T-helper 2 cell treated with Interferon-gamma antibody and Interleukin-4, amounts not matched to agents 5 μg/mL and 100 μg/mL, for 36 hours (primary cell): ENCODE measurements at places on chromosomes 2 and 18.

GRCh38 chr18:25230658-25231326 is 121.2 kb downstream of the ZNF521 start:
- no peak for DNase-seq

- no peak for DNase-seq
These were observed 7.3 kb upstream of the CXCR4 start for GRCh38 chr2:136125236-136125635.

DNA sequence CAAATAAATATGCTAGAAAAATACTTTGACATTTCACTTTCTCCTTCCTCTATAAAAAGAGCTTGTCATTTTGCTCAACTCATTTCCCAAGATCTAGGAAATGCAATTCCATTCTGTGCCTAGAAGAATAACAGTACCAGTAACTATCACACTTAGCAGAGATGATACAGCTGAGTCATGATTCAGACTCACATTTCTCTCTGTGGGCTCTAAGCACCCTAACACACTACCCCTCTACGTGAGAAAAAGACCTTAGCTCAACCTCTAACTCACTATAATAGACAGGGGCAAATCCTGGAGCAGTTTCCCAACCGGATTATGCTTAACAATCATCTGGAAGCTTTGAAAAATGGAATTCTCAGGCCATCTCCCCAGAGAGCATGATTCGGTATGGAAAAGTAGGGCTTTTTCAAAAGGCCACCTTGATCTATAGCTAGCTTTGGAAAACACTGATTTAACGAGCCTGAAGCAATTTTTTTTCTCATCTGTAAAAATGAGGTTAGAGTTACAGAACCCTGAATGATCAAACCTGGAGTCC is 1312.3 kb upstream of the PIK3C3 start:
- DNase-seq = no peak

DNA sequence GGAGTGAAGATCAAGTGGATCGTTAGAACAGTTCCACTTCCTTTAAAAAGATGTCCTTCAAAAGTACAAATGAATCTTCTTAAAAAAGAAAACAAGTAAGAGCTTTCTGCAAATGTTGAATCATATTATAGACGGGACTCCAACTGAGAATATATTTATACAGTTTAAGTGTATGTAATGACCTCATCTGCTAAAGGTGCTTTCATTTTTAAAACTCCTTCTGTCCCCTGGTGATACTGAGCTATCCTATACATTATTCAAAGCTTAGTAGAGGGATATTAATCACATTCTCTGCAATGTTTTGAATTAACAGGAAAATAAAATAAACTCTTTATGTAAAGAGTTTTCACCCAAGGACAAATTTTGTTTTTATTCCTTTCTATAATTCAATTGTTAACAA is 420.7 kb upstream of the SLC8A1 start:
- no peak for DNase-seq

DNA sequence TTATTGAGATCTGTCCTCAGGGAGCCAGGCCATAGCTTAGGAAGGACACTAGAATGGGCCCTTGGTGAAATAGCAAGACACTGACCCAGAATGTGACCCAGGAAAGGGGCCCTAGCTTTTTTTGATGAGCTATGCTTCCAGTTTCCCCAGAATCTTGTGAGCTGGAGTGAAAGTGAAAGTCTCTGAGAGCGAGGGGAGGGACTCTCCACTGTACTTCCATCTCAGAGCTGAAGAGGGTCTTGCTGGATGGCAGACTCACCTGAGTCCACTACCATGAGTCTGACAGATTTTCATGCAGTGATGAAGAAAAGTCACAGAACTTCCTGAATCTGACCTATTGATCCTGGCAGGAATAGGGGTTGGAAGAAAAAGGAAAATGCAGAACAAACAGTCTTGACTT is 3.1 kb downstream of the ARHGAP25 start:
- peak; percentile 64 for DNase-seq

GRCh38 chr2:238504181-238504931 is 77.6 kb downstream of the ASB1 start:
- no peak for DNase-seq

DNA sequence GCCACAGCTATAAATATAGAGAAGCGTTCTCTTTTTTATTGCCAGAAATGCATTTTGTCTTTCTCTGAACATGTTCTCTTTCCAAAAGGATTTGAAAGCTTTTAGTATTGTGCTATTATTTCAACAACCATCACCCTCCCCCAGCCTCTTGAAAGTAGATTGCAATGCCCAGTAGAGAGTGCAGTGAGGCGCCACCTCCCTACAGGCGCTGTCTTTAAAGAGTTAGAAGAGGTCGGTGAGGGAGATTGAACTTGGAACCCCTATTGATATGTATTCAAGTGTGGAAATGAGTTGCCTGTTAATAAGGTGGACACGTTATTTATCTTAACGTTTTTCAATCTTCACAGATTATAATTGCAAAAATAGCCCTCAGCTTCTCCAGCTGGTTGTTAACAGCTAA is 360.3 kb downstream of the LRP1B start:
- no peak for DNase-seq

DNA sequence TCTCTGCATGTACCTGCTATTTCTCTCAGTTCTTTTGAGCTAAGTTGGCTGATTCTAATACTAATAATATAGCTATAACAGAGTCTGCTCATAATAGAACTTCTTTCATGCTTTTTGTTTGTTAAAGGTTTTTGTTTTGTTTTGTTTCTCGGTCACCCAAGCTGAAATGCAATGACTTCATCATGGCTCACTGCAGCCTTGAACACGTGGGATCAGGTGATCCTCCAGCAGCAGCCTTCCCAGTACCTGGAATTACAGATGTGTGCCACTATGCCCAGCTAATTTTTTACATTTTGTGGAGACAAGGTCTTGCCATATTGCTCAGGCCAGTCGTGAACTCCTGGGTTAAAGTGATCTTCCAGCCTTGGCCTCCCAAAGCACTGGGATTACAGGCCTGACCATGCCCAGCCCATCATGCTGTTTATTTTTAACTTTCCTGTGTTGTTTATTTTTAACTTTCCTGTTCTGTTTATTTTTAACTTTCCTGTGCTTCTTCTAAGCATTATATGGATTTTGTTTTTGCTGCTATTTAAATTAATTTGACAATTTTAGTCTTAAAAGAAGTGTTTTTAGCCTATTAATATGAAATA is 763.8 kb upstream of the CDH7 start:
- no peak for DNase-seq
